ENCODE measurements at places on chromosomes 5 and 9. TPM values are rescaled to one million over a fixed set of nuclear protein-coding genes. Genes with fewer than 3 reads are reported as not detected.

DNA sequence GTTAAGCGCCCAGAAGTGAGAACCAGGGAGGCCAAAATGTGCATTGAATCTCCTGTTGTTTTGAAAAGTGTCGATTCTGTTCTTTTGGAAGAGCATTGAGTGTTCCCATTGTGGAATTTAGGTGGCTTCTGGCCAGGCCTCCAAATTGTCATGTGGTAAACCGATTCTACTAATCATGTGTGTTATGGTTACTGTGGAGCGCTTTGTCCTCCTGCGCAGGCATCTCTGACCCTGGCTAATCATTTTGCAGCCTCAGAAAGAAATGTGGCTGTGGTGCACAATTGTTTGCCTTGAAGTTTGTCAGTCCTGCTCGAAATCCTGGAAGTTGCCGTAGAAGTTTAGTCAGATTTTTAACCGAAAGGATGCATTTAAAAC, 121.3 kb downstream of the RASGRF2 start:
- no peaks in the 10 kb centered on the region for H3K36me3 ChIP-seq
- H3K27ac ChIP-seq, result no peak overlapping the region
- no peaks in the 10 kb centered on the region for H3K27me3 ChIP-seq
- peak; percentile 51 for DNase-seq
- H3K4me3 ChIP-seq, result no peak overlapping the region

KIF27 gene
- total RNA-seq, result 3.0 TPM

TAS2R1 gene
- not detected for total RNA-seq

ZNF454 gene
- not detected for total RNA-seq

DNA sequence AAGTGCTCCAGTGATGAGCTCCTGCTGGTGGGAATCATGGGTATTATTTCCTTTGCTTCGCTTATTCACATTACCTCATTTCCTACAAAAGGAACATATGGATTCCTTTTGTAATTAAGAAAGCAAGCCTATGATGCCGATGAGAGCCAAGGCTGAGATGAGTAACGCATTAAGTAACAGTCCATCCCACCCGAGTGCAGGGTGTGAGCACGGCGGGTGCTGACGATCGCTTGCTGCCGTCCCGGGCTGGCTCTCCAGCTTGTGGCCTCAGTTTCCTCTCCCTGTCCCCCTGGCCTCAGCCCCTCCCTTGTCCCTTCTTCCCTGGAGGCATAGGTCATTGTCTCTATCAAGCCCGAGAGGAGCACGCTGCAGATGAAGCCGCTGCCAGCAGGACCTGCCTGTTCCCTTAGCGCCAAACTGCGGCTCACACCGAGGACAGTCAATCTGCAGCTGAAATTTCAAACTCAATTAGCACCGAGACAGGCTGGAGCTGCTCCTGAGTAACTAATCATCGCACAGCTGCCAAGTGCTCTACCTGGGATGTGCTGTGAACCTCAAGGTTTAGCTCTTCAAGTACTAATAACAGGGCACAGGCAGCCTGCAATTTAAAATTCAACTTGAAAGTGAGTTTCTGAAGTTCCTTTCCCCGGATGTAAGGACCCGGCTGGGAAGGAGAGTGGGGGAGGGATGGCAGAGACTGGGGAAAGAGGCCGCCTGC, 115.2 kb upstream of the RAPGEF1 start:
- H3K4me1 ChIP-seq, result no peaks in the 10 kb centered on the region
- peaks cover 6% of the 10 kb centered on the region for H3K27me3 ChIP-seq
- no peak overlapping the region for H3K27ac ChIP-seq

ANKRD18B gene
- total RNA-seq, result 5.5 TPM

- no peaks in the 10 kb centered on the region for H3K27me3 ChIP-seq
- no peaks in the 10 kb centered on the region for H3K36me3 ChIP-seq
- no peak overlapping the region for H3K4me3 ChIP-seq
- H3K27ac ChIP-seq, result no peak overlapping the region
- no peaks in the 10 kb centered on the region for H3K4me1 ChIP-seq
- DNase-seq, result no peak
Observed at GRCh38 chr5:39228596-39228995, 9.2 kb upstream of the FYB1 start.

NOL8 gene
- total RNA-seq, result 33.1 TPM

DNA sequence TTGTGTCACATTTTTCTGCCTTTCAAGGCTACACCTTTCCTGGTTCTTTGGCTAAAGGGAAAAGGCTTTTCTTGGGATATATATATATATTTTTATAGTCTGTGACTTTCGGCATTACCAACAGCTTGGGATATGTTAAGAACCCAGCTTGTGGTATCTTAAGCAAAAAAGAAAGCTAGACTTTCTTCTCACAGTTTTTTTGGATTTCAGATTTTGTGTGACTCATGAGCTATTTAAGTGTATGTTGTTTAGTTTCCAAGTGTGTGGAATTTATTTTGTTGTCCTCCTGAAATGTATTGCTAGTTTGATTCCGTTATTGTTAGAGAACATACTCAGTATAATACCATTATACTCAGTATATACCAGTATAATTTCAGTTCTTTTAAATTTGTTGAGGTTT, 64.8 kb downstream of the ERCC6L2 start:
- H3K36me3 ChIP-seq, result peaks cover 22% of the 10 kb centered on the region
- H3K27me3 ChIP-seq, result no peaks in the 10 kb centered on the region
- H3K27ac ChIP-seq, result no peak overlapping the region
- H3K4me1 ChIP-seq, result no peaks in the 10 kb centered on the region
- DNase-seq, result peak; percentile 6
- no peak overlapping the region for H3K4me3 ChIP-seq

GRCh38 chr5:133712562-133712961, 100.2 kb upstream of the FSTL4 start:
- peaks cover 12% of the 10 kb centered on the region for H3K4me1 ChIP-seq
- no peaks in the 10 kb centered on the region for H3K27me3 ChIP-seq
- no peak overlapping the region for H3K4me3 ChIP-seq
- no peaks in the 10 kb centered on the region for H3K36me3 ChIP-seq

GRCh38 chr5:65811885-65812284, 89.9 kb downstream of the NLN start:
- peaks cover 39% of the 10 kb centered on the region for H3K4me1 ChIP-seq
- no peak overlapping the region for H3K4me3 ChIP-seq
- no peaks in the 10 kb centered on the region for H3K27me3 ChIP-seq
- peaks cover 7% of the 10 kb centered on the region for H3K36me3 ChIP-seq

GRCh38 chr5:124716169-124716568, 30.3 kb downstream of the ZNF608 start:
- H3K27ac ChIP-seq, result no peak overlapping the region
- no peak overlapping the region for H3K4me3 ChIP-seq
- no peaks in the 10 kb centered on the region for H3K27me3 ChIP-seq

SPATA31C1 gene
- total RNA-seq, result not detected

KCNIP1 gene
- total RNA-seq, result 0.45 TPM

GRCh38 chr9:128169925-128170324, 9.9 kb downstream of the BBLN start:
- H3K27me3 ChIP-seq, result no peaks in the 10 kb centered on the region
- no peak overlapping the region for H3K27ac ChIP-seq
- peaks cover 25% of the 10 kb centered on the region for H3K36me3 ChIP-seq
- no peak overlapping the region for H3K4me3 ChIP-seq
- H3K4me1 ChIP-seq, result peaks cover 6% of the 10 kb centered on the region

LPAR1 gene
- total RNA-seq, result 11.5 TPM

DNA sequence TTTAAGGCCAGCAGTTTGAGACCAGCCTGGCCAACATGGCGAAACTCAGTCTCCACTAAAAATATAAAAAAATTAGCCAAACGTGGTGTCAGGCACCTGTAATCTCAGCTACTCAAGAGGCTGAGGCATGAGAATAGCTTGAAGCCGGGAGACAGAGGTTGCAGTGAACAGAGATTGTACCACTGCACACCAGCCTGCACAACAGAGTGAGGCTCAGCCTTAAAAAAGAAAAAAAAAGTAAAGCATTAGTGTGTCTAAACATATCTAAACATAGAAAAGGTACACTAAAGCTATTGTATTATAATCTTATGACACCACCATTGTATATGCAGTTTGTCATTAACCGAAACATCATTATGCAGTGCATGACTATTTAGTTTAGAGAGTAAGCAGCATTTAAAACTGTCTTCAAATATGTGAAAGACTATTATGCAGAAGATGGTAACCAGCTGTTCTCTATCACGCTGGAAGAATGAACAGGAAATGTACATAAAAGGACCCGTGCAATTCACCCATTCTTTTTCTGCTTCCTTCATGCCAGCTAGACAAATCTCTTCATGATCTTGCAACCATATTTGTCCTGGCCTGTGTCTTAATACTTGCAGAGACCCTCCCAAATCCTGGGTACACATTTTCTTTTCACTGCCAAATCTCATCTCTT, 58.6 kb downstream of the ITGA1 start:
- H3K4me1 ChIP-seq, result peaks cover 10% of the 10 kb centered on the region
- peak; percentile 29 for DNase-seq

DNA sequence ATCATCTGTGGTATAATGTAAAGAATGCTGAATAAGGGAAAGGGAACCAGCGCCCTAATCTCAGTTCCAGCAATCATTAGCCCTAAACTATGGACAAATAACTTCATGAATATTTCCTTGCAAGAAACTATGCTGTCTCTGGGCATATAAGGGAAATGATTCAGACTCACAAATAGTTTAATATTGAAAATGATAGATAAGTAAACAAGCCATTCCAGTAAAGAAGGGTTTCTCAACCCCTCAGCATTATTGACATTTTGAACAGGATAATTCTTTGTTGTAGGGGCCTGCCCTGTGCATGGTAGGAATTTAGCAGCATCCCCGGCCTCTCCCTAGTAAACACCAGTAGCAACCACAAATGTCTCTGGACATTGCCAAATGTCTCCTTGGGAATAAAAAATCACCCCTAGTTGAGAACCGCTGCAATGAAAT, 23.8 kb downstream of the C5 start:
- H3K4me3 ChIP-seq, result no peak overlapping the region
- H3K36me3 ChIP-seq, result no peaks in the 10 kb centered on the region
- H3K27me3 ChIP-seq, result no peaks in the 10 kb centered on the region
- no peak overlapping the region for H3K27ac ChIP-seq
- H3K4me1 ChIP-seq, result no peaks in the 10 kb centered on the region
- peak; percentile 34 for DNase-seq

DNA sequence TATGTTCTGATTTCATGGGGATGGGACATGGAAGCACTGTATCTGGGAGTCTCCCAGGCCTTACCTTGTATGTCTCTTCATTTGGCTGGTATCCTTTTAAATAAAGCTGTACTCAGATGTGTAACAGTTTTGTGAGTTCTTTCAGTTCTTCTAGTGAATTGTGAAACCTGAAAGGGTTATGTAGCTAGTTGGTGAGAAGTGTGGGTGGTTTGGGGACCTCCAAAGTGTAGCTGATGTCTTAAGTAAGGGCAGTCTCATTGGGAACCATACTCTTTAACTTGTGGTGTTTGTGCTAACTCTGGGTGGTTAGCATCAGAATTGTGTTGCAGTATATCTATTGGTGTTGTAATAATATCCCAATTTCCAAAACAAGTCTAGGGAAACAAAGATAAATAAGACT, 166.9 kb upstream of the CCNH start:
- no peaks in the 10 kb centered on the region for H3K27me3 ChIP-seq
- no peak for DNase-seq
- H3K4me3 ChIP-seq, result no peak overlapping the region
- no peaks in the 10 kb centered on the region for H3K4me1 ChIP-seq
- no peaks in the 10 kb centered on the region for H3K36me3 ChIP-seq

B4GALT7 gene
- total RNA-seq, result 41.3 TPM

Data from astrocyte (in vitro differentiated cells and primary cell).